Fibroblast of skin of left quadriceps (primary cell): ENCODE measurements at places on chromosomes 3 and 15.

GRCh38 chr15:59322056-59322759 is 50.5 kb downstream of the MYO1E start:
- no peak for DNase-seq

GRCh38 chr15:81336568-81336967 is 12.6 kb upstream of the STARD5 start:
- no peak for DNase-seq

GRCh38 chr15:40438712-40439111 is 2.0 kb upstream of the BAHD1 start:
- no peak for DNase-seq

- DNase-seq: no peak
Observed at GRCh38 chr15:58932710-58933280, 684 bp downstream of the SLTM start.

- no peak for DNase-seq
Observed at GRCh38 chr3:152760591-152760990, 74.3 kb upstream of the P2RY1 start.

DNA sequence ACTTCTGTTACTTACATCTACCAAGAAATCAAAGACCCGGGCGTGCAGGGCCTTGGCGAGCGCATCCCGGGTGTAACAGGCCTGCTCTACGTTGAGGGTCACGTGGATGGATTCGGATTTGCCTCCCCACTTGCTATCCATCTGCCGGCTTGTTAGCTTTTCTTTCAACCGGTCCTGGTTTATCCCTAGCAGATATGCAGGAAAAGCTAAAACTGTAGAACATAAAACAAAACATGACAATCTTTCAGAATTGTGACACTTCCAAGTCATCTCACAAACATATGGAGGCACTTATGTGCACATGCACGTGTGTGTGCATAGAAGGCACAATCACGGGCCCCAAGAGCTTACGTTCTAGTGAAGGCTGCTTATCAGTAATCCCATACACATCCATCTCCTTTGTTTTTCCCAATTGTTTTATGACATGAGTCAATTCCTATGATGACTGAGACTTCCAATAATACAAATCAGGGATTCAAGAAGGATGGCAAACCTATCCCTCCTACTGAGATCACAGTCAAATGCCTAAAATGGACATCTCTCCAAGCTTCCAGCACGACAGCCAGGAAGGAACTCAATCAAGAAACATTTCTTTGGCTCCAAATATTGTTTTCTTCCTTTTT is 11.3 kb downstream of the LDHAL6B start:
- no peak for DNase-seq

DNA sequence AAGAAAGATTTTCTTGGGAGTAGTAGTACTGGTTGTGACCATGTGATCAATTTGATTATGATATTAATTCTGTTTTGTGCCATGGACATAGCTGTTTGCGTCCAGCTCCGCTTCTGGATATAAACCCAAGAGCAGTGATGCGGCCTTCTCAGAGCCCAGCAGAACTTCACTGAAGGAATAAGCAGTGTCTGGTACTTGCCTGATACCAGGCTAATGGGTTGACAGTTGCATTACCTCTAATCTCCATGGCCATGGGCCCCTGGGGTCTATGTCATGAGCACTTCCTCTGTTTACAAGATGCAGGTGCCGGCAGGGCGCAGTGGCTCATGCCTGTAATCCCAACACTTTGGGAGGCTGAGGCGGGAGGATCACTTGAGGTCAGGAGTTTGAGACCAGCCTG is 36.3 kb upstream of the RAB6B start:
- no peak for DNase-seq

DNA sequence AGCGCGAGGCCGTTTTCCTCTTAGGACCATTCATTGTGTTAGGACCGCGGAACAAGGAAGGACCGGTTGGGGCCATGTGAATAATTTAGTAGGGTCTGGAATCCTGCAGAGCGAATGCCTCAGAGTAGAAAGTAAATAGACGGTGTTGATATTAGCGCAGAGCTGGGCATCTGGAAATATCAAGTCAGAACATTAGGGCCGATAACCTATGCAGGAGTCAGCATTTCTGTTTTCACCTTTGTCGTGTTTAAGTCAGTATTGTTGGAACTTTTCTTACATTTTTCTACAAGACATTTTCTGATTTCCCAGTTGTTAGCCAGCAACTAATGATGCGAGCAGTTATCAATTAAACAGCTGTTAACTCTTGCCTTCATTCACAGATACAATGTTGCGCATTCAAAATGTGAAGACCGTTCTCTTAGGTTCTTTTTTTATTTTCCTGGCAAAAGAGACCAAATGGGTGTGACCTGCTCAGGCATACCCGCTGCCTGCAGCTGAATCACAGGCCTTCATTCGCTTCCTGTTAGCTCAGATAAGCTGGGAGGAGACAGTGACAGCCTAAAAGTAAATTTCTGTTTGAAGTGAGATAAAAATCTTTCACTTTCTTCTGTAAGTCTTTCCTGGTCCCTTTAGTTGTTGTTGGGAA is 966 bp upstream of the PKM start:
- no peak for DNase-seq
